ENCODE measurements at places on chromosomes 7 and 10.
A peak's percentile ranks its signal among the peaks of the same experiment; 100 is the strongest.

DNA sequence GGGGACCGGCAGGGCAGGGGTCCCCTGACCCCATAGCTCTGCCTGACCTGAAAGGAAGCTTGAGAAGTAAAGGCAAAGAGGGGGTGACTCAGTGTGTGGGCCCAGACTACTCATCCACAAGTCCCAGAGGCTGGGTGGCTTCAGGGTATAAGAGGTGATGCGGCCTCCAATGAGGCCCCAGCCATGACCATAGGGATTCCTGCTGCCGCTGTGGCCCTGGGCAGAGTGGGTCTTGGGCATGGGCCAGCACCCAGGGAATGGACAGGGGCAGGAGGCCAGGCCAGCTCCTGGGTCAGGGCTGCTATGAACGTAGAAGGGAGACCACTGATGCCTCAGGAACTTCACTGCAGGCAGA is 64.4 kb upstream of the EBF3 start:
- DNase-seq = no peak

GRCh38 chr7:5214641-5215040 is 24.6 kb downstream of the WIPI2 start:
- DNase-seq = no peak

- DNase-seq = peak; percentile 41
Observed at GRCh38 chr7:24936121-24936824, 43.7 kb downstream of the OSBPL3 start.

- no peak for DNase-seq
Observed at GRCh38 chr10:45155784-45156183, 155.1 kb downstream of the ZNF22 start.

DNA sequence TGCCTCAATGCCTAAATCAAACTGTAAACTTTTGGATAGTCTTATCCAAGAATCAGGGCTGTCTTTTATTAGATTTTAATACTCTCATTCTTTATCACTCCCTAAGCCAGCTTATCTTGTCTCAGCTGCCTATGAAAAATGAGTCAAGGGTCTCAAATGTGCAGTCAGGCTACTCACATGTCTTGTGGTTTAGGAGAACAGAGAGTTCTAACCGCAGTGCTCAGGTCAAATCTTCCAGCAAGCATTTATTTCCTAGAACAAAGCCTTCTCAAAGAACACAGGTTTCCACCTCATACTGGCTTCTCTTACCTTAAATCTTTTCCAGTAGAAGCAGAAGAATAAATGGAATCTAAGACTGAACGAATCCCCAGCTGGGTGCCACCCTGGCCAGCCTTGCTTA is 23.5 kb downstream of the HTR5A start:
- no peak for DNase-seq
